RPMI8226 (cell line): ENCODE measurements at places on chromosomes 11 and 22.

DNA sequence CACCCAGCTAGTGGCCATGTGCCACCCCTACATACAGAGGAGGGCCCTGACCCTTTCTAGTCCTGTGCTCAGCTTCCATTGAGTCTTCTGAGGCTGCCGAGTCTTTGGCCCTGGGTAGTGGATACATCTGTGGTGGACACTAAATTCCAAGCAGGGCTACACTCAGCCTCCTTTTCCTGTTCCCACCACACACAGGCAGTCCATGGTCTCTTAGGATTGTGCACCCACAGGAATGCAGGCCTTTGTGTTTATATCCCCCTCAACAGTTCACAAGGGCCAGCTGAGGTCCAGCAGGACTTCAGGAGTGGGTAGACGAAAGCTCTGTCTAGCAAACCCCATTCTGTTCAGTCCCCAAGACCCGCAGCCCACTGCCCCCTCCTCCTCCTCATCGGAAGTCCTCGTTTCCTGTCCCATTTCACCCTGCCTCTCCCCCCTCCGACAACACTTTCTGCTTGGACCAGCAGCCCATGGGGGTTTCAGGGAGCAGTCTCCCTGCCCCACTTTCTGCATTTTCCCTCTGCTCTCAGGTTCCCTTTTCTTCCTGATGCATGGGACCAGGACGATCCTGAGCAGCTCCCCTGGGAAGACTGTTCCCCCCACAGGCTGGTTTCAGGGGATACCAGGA lies 91.8 kb downstream of the SWAP70 start:
- DNase-seq = no peak

DNA sequence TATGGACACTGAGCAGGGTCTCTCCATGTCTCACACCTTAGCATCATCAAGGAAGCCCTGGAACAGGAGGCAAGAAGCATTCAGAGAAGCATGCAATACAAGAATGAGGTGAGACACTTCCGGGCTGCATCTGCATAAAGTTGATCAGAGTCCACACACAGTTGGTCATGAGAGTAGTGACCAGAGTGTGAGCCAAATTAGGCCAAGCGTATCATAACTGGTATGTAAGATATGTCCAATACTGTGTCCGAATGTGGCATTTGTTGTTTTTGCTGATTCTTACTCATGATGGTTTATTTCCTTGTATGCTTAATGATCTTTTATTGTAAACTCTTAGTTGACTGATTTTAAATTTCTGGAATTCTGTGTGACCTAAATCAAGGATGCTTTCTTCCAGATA lies 315.7 kb downstream of the INSC start:
- DNase-seq = no peak

GRCh38 chr22:38246692-38247091 lies 26.1 kb downstream of the TMEM184B start:
- DNase-seq = no peak

GRCh38 chr11:88169471-88169870 lies 5.8 kb downstream of the RAB38 start:
- no peak for DNase-seq

- peak; percentile 85 for DNase-seq
These were observed 3.3 kb upstream of the GRK2 start for GRCh38 chr11:67262731-67263675.

GRCh38 chr11:120597250-120598215 lies 86.0 kb downstream of the GRIK4 start:
- no peak for DNase-seq

GRCh38 chr11:118370774-118371173 lies 11.4 kb downstream of the UBE4A start:
- no peak for DNase-seq

DNA sequence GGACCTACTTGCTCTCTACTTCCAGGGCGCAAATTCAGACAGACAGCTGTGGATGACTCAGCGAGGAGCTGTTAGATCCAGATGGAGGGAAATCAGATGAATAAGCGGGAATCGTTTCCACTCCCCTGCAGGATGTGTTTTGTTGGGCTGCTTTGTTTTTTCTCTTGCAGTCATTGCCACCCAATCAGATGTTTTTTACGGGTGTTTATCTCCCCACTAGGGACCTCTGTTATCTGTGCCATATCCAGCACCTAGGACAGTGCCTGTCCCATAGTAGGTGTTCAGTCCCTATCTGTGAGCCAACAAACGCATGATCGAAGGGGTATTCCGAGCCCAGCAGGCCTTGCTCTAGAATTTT lies 51.1 kb upstream of the PARVG start:
- DNase-seq = no peak
